ENCODE measurements at places on chromosomes 11 and 22.

DNA sequence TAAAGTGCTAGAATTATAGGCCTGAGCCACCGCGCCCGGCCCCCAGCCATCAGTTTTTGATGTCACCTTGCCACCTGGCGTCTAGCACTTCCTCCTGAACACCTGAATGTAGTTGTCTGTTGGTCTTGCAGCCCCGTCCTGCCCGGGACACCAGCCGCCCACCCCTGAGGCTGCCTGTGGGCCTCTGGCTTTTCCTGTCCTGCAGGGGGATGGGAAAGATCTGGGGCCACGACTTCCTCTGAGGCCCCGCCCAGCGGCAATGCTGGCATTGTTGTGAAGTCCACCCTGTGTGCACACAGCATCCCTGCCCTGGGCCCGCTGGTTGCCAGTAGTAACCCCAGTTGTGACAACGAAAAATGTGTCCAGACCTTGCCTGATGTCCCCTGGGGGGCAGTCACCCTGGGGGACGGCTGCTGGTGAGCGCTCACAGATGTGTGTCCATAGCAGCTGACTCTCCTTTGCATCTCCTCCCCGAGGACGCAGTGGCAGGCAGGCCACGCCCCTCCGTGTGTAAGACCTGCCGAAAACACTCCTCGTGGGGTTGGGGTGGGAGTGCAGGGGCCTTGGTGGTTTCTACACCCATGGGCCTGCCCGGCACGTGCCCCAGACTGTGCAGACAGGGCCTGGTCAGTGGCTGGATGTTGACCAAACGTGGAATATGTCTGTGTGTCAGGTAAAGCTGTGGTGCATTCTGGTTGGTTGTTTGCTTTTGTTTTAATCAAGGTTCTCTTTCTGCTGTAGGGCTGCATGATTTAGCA, 6.8 kb downstream of the SELENOO start:
- no peak for DNase-seq

DNA sequence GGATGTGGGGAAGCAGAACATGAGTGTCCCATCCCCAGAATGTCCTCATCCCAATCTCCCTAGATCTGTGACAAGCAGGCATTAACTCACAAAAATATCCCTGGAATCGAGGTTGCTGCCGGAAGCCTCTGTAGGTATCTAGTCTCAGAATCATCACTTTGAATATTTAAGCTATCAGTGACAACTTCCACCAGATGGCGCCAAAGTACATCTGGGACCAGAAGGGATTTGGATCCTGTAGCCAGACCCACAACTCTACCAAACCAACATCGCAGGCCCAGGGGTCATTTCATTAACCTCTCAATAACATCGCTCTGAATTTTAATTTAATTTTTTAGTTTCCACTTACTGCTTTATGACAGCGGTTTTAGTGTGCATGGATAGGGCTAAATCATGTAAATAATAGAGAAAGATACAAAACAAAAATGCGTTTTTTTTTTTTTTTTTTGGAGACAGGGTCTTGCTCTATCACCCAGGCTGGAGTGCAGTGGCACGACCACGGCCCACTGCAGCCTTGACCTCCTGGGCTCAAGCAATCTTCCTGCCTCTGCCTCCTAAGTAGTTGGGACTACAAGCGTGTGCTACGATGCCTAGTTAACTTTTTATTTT, 1.1 kb upstream of the EXT2 start:
- peak; percentile 87 for DNase-seq

- no peak for DNase-seq
Observed at GRCh38 chr11:69300120-69301060, 6.4 kb downstream of the MYEOV start.

GRCh38 chr11:45900916-45901617, 6.0 kb downstream of the FREY1 start:
- DNase-seq: no peak

- DNase-seq: peak; percentile 99
Observed at GRCh38 chr11:62855571-62856332, 16.4 kb upstream of the WDR74 start.

DNA sequence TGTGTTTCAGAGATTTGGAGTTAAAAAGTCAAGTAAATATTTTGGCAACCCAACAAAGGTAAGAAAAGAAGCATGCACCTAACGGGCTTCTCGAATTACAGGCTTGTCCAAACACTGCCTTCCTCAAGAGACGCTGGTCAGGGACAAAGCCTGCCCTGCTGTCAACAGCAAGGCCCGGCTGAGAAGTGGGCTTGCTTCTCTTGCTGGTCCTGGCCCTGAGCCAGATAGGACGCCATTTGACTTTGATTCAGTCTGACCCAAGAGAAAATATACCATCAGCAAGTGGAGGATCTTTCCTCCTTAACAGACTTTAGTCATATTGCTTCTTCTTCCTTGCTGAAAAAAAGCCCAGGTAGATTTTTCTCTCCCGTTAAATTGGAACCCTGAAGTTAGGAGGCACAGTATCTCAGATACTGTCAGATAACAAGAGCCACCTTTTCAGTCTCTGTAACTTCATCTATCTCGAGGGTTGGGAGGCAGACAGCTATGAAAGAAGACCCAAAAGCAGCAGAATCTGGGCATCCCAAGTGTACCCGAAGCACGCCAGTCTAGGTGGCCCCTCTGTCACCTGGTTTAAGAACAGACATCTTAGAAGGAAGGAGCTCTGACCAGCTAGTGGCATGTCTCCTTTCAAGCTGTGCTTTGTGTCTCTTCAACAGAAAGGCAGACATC, 57.5 kb downstream of the C22orf31 start:
- DNase-seq: no peak

- no peak for DNase-seq
Observed at GRCh38 chr11:31825838-31826484, 14.8 kb upstream of the PAX6 start.

DNA sequence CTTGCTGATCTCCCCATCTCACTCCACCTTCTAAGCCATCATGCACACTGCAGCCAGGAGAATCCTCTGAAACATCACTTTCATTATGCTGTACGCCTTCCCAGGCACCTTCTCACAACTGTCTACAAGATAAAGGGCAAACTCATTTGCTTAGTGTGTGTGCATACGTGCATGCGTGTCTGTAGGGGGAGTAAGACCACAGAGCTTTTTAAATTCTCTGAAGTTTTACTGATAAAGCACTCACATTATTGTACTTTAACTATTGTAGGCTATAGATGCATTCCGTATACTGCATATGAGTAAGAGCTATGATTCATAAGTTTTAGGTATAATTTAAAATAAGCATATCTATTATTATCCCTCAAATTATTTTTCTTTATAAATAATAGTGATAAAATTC, 15.3 kb upstream of the ANKK1 start:
- no peak for DNase-seq

GRCh38 chr11:77801477-77801876, 19.0 kb downstream of the RSF1 start:
- DNase-seq: no peak

- peak; percentile 2 for DNase-seq
Observed at GRCh38 chr22:42889304-42889703, 32.2 kb upstream of the ARFGAP3 start.

- DNase-seq: no peak
Observed at GRCh38 chr11:106212081-106212480, 134.6 kb downstream of the AASDHPPT start.

DNA sequence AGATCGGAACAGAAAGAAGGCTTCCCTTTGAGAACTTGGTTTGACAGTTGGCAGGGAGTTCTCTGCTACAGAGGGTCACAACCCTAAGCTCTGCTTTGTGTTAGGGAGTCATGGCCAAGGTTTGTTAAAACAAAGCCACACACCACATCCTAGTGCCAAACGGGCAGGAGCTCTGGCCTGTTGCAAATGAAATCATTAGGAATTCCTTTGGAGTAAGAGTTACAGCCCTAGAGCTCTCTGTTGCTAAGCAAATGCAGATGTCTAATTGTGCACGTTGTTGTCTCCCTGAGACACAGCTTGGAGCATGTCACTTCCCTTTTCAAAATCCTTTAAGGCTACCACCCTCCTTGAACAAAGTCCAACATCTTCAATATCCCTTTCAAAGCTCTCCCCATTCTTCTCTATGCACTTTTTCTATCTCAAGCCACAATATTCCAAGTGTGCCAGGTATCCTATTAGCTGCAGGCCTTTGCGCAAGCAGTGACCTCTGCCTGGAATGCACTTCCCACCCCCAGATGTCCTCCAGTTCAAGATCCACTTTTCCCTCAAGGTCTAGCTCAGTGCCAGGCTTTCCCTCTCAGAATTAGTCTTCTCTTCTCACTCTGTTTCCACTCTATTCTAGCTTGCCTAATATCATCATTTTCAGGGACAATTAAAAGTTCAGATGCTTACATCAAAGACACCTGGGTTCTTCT, 253.7 kb upstream of the POU2AF2 start:
- no peak for DNase-seq

GRCh38 chr22:29044657-29045176, 16.9 kb downstream of the C22orf31 start:
- no peak for DNase-seq

GRCh38 chr22:39117585-39118191, 20.6 kb downstream of the APOBEC3H start:
- DNase-seq: peak; percentile 95

- DNase-seq: no peak
Observed at GRCh38 chr22:35649636-35650250, 1.5 kb downstream of the APOL6 start.

GRCh38 chr22:27299181-27300085, 502.1 kb downstream of the MN1 start:
- DNase-seq: no peak

- no peak for DNase-seq
Observed at GRCh38 chr11:792873-793272, 3.0 kb upstream of the CEND1 start.

- no peak for DNase-seq
Observed at GRCh38 chr11:133657054-133657453, 124.8 kb upstream of the OPCML start.

GRCh38 chr11:118896921-118897591, 13.4 kb downstream of the CXCR5 start:
- DNase-seq: no peak

DNA sequence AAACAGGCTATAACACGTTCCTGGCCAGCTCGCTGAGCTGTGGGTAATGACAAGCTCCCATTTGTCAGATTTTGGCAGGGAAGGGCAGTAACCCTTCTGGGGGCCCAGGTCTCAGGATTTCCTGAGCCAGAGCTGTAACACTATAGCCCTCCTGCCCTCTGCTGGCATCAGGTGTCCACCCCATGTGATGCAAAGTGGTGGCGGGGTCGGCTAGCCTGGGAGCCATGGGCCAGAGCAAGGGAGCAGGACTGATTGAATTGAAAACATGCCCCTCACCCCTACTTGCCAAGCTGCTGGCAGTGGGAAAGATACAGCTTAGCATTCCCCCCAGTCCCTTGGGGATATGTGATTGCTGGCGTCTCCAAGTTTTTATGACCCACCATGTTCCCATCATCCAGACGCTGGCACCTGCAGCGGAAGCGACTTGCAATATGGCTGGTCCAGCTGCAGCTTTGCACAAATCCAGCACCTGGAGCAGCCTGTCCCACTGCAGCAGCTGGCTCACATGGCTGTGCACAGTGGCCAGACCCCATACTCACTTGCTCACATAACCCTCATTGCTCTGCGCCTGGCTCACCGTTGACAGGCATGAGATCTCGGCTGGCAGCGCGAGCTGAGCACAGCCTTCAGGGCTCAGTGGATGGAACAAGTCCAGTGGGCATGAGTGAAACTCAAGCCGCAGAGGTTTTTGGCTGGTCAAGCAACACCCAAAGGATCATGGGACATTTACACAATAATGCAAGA, 1147.8 kb downstream of the JRKL start:
- no peak for DNase-seq

DNA sequence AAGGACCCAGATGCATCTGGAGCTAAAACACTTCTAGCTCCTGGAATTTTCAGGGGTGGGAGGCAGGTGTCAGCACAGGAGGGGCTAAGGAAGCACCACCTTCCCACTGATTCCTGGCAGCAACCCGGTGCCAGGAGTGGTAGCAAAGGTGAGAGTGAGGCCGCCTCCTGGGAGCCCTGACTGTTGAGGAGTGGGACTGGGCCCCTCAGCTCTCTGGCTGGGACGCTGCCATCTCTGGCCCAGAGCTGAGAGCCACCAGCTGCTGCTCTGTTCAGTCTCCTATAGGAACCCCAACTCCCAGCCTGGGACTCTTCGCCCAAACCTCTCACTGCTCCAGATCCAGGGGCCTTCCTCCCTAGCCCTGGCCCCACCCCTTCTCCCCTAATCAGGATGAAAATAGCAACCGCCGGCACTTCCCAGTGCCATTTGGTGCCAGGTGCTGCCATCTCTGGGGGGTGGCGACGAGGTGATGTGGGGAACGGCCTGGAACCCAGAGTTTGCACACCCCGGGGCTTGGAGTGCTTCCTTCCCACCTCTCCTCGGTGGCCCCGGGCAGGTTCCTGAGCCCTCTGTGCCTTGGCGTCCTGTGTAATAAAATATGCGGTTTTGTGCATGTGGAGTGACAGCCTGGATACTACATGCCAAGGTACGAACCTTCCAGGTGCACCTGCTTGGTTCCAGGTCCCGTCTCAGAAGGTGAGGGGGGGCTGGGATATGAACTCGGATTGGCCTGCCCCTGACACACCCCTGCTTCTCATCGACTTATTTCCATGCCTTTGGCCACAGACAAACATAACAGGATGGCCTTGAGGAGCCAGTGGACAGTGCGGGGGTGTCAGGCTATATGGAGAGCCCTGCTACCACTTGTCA, 35.7 kb upstream of the CELSR1 start:
- DNase-seq: no peak

- no peak for DNase-seq
Observed at GRCh38 chr22:48872271-48873190, 955.1 kb downstream of the BRD1 start.

DNA sequence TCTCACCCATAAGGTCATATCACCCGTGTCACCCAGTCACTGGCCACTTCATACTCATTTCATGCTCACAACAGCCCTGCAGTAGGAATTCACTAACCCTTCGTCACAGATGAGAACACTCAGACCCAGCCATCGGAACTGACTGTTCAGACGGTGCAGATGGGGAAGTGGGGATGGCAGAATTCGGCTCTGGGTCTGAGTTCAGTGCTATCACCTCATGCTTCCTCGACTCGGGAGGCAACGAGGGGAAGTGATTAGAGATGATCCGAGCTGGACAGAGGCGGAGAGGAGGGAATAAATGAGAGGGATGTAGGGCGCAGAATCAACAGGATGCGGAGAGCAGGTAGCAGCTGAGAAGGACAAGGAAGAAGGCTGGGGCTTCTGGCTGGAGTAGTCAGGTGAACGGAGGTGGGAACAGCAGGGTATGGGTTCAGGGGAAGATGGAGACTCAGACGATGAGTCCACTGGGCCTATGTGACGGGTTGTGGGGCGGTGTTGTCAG, 4.7 kb downstream of the B3GNT6 start:
- no peak for DNase-seq

- no peak for DNase-seq
Observed at GRCh38 chr11:19587979-19588378, 124.7 kb upstream of the NAV2 start.

- peak; percentile 80 for DNase-seq
Observed at GRCh38 chr11:6402561-6402981, 12.3 kb downstream of the SMPD1 start.
